ENCODE measurements at places on chromosomes 12 and 14.

DNA sequence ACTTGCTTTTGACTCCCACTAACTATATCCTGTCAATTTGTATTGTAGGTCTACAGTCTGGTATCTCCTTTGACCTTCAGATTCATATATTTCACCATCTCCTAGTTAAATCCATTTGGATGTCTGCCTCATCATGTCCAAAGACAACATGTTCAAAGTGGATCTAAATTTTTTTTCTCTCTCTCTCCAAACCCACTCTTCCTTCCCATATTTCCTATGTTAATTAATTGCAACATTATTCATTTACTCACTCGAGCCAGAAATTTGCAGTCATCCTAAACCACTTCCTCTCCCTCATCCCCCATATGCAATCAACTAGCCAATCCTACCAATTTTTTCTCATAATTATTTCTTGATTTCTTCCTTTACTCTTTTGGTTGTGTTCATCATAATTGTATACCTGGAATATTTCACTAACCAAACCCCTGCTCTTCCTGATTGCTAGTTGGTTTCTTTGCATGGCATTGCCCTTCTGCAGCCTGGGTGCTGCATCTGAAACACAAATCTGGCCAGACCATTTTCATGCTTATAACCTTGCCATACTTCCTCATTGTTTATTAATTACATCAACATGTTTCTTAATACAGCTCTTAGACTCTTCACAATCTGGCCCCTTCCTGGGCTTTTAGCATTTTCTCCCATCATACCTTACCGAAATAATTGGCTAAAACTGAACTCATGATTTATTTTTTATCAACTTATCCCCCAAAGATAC is 442.2 kb downstream of the ADAMTS20 start:
- DNase-seq, result no peak

DNA sequence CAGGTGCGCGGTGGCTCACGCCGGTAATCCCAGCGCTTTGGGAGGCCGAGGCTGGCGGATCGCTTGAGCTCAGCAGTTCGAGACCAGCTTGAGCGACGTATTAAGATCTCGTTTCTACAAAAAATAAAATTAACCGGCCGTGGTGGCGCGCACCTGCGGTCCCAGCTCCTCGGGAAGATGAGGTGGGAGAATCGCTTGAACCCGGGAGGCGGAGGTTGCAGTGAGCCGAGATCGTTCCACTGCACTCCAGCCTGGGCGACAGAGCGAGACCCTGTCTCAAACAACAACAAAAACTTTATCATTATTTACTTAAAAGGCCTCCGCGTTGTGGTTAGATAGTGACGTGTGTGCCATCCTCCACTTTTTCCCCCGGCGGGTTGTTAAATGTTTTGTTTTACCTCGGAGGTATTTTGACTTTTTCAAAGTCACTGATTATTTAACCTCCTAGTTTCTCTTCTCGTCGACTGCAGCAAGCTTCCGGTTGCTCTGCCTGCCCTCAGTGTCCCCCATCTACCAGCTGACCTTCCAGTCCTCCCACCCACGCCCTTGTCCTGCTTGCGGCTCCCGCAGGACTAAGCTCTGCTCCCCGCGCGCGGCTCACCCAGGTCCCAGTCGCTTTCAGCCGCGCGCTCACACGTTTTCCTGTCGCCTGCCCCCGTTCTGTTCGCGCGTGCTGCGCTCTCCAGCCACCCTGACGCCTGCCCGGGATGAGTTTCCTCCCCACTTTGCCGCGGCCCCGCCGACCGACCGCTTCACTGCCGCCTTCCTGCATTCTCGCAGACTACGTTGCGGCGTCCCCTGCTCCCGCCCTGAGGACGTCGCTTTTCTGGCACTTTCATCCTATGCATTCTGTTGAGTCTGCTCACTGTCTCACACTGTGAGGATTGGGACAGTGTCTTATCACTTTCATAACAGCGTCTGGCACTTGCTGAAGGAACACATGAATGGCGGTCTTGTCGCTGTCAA is 1.2 kb upstream of the SCAF11 start:
- DNase-seq, result peak; percentile 65

GRCh38 chr12:25725931-25726330 is 172.8 kb upstream of the LMNTD1 start:
- DNase-seq, result no peak

- DNase-seq, result no peak
These were observed 16.9 kb upstream of the KRR1 start for GRCh38 chr12:75528272-75528671.

All from activated naive CD4-positive, alpha-beta T cell treated with anti-CD3 and anti-CD28 coated beads, Interleukin-2, amount 50 U/mL, for 16 hours (primary cell).